ENCODE measurements at places on chromosomes 13 and 19.
A peak's percentile ranks its signal among the peaks of the same experiment; 100 is the strongest.

DNA sequence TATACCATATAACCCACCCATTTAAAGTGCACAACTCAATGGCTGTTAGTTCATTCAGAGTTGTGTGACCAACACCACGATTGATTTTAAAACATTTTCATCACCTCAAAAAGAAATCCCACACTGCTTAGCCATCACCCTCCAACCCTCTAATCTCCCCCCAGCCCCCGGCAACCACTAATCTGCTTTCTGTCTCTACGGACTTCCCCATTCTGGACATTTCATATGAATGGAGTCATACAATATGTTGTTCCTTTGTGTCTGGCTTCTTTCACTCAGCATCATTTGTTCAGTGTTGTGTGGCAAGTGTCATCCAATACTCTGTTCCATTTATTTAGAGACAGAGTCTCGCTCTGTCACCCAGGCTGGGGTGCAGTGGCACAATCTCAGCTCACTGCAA, 4.0 kb upstream of the PNMA8B start:
- no peaks in the 10 kb centered on the region for H3K4me1 ChIP-seq
- peaks cover under 1% of the 10 kb centered on the region for H3K36me3 ChIP-seq
- no peak for DNase-seq
- peak overlapping the region; percentile 51 for H3K27ac ChIP-seq

GRCh38 chr19:7959211-7959610, 15.7 kb upstream of the TIMM44 start:
- peaks cover 10% of the 10 kb centered on the region for H3K36me3 ChIP-seq
- no peaks in the 10 kb centered on the region for H3K4me1 ChIP-seq
- no peaks in the 10 kb centered on the region for H3K27me3 ChIP-seq
- H3K27ac ChIP-seq, result no peak overlapping the region
- DNase-seq, result no peak

GRCh38 chr19:33406521-33407139, 33.1 kb downstream of the CEBPG start:
- H3K4me1 ChIP-seq, result peaks cover 4% of the 10 kb centered on the region
- peak; percentile 54 for DNase-seq
- no peaks in the 10 kb centered on the region for H3K27me3 ChIP-seq

- no peak overlapping the region for H3K27ac ChIP-seq
- no peak for DNase-seq
- no peaks in the 10 kb centered on the region for H3K36me3 ChIP-seq
- no peaks in the 10 kb centered on the region for H3K4me1 ChIP-seq
- H3K4me3 ChIP-seq, result no peak overlapping the region
- peaks cover 7% of the 10 kb centered on the region for H3K27me3 ChIP-seq
Observed at GRCh38 chr13:25432691-25433090, 60.9 kb downstream of the ATP8A2 start.

- no peak for DNase-seq
- no peaks in the 10 kb centered on the region for H3K27me3 ChIP-seq
- peaks cover 62% of the 10 kb centered on the region for H3K36me3 ChIP-seq
- peaks cover 40% of the 10 kb centered on the region for H3K4me1 ChIP-seq
Observed at GRCh38 chr19:16207490-16208025, 9.8 kb downstream of the AP1M1 start.

DNA sequence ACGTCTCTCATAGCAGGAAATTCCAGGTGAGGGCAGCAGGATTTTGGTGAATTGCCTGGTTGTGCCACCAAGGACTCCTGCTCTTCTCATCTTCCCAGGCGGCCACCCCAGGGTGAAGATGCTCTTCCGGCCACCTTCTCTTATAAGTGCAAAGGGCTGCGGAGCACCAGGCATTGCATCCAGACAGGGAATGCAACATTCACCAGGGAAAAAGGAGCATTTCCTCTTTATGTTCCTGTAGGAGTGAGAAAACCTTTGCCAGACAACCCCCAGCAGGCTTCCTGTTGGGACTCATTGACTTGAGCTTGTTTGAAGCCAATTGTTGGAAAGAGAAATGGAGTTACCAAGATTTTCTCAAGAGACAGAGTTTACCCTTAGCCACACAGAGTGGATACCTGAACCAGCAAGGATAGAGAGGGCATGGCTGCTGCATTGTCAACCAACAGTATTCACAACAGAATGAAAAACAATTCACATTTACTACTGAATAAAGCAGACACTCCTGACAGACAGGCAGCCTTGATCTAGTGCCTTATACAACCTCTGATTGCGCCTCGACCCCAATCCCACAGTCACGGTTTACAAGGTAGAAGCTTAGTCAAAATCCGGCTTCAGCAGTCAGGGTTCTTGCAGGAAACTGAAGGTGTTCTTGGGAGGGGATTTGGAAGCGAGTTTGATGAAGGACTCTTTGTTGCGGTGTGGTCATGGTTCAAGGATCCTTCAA, 1.8 kb upstream of the ATP11A start:
- no peaks in the 10 kb centered on the region for H3K27me3 ChIP-seq
- peaks cover 48% of the 10 kb centered on the region for H3K4me1 ChIP-seq
- peak overlapping the region; percentile 84 for H3K4me3 ChIP-seq
- H3K27ac ChIP-seq, result peak overlapping the region; percentile 94
- DNase-seq, result no peak
- H3K36me3 ChIP-seq, result no peaks in the 10 kb centered on the region

GRCh38 chr13:39462906-39463305, 140.1 kb downstream of the LHFPL6 start:
- H3K27ac ChIP-seq, result no peak overlapping the region
- H3K27me3 ChIP-seq, result peaks cover 6% of the 10 kb centered on the region
- no peak for DNase-seq
- no peaks in the 10 kb centered on the region for H3K4me1 ChIP-seq
- no peak overlapping the region for H3K4me3 ChIP-seq
- no peaks in the 10 kb centered on the region for H3K36me3 ChIP-seq

DNA sequence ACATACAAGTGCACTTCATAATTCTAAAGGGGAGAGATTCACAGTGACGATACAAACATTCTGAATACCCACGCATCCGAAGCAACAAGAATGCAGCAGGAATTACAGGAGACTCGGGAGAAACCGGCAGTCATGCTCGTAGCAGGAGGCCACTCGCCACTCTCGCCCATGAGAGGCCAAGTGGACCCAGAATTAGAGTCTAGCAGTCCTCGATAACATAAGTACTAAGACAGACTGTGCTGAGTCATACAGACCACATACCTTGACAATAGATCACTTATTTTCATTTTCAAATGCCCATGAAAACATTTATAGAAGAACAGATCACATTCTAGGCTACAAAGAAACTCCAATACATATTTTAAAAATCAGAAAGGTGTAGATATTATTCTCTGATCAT, 299.1 kb upstream of the TSHZ3 start:
- no peaks in the 10 kb centered on the region for H3K36me3 ChIP-seq
- H3K27ac ChIP-seq, result no peak overlapping the region
- H3K4me1 ChIP-seq, result no peaks in the 10 kb centered on the region
- DNase-seq, result no peak

Measured in activated T-helper 1 cell treated with anti-CD3 and anti-CD28 coated beads, Interleukin-12 subunit alpha, Interleukin-12 subunit beta, Interleukin-2, Interleukin-4 antibody, amounts not matched to agents 30 ng/mL and 10 ng/mL and 1 ng/mL, durations not matched to agents 14 hours and 24 hours and 36 hours (primary cell).